Fibroblast of upper back skin (primary cell): ENCODE measurements at places on chromosomes 5 and 9.

- peak; percentile 42 for DNase-seq
These were observed 66.3 kb upstream of the COL5A1 start for GRCh38 chr9:134575103-134575900.

GRCh38 chr5:73112359-73112758 is 8.0 kb upstream of the TMEM171 start:
- DNase-seq, result no peak

- DNase-seq, result no peak
These were observed 15.6 kb upstream of the DCP2 start for GRCh38 chr5:112960863-112961504.

GRCh38 chr5:22352493-22352892 is 500.7 kb downstream of the CDH12 start:
- DNase-seq, result no peak

GRCh38 chr5:127061537-127061936 is 11.8 kb downstream of the C5orf63 start:
- no peak for DNase-seq

- no peak for DNase-seq
These were observed 98.7 kb downstream of the PAX5 start for GRCh38 chr9:36935332-36935731.

GRCh38 chr5:159955056-159955624 is 38.9 kb downstream of the ADRA1B start:
- no peak for DNase-seq

DNA sequence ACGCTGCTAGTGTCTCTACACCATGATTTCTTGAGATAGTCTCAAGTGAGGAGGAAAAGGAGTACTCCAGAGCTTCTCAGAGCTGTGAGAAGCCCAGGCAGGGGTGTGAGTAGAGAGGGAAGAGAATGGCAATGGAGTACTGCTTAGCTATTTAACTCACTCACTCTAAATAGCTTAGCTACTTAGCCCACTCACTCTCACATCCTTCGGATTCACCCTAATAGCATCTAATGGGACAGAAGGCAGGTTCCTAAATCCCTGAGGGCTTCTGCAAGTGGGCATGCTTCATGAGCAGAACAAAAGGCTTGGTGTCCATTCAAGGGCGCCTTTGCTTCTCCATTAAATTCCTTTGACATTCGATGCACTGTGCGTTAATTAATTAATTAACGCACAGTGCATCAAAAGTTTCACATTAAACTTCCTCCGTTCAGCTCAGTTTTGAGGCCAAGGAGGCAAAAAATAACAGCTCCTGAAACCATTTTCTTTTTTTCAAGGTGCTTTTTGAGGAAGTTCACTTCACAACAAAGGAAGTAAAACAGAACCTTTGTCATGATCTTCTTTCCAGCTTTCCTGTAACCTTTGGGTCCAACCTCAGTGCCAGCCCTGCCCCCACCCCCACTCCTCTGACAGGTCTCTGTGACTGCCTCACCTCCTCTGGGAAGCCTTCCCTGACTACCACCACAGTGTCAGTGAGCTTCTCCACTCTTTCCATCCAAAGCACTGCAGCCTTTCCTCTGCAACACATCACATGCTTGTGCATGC is 294.0 kb downstream of the SEC61B start:
- no peak for DNase-seq

- peak; percentile 42 for DNase-seq
These were observed 131.3 kb downstream of the GLIS3 start for GRCh38 chr9:4168526-4168925.

GRCh38 chr5:173328844-173329490 is 753 bp upstream of the STC2 start:
- DNase-seq, result peak; percentile 69

- DNase-seq, result peak; percentile 63
These were observed 419.9 kb downstream of the PDE4D start for GRCh38 chr5:59473611-59474010.

GRCh38 chr9:98260635-98261034 is 5.2 kb upstream of the TBC1D2 start:
- DNase-seq, result no peak

DNA sequence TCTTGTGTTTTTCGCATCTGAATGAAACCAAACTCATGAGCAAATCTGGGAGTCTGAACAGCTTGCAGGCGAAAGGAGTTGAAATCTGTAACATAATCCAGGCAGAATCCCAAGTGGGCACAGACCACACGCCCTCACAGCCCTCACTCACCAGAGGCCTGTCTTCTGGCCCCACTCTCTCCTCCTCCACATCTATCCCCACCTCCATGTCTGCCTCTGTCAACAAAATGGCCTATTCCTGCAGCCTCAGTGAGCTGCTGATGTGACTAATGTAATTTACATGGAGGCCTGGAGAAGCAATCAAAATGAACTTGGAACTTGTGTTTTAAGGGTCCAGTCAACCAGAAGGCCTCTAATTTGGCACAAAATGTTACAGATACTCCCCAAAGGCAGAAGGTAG is 136.6 kb downstream of the GNA14 start:
- DNase-seq, result no peak

DNA sequence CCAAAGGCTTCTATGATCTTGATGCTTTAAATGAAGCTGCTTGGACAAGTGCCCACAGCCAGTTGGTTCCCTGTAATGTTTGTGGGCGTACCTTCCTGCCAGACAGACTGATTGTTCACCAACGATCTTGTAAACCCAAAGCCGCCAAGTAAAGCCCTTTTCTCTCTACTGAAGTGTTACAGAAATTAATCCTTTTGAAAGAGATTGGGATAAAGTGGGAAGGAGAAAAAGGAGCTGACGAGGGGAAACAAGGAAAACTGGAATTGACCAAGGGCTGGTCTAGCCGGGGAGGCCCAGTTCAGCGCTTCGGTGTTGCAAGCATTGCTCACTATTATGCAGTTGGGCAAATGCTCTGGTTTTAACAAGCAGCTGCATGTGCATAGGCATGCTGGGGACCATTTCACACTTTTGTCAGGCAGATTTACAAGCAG is 53.2 kb downstream of the ZNF474 start:
- peak; percentile 85 for DNase-seq

DNA sequence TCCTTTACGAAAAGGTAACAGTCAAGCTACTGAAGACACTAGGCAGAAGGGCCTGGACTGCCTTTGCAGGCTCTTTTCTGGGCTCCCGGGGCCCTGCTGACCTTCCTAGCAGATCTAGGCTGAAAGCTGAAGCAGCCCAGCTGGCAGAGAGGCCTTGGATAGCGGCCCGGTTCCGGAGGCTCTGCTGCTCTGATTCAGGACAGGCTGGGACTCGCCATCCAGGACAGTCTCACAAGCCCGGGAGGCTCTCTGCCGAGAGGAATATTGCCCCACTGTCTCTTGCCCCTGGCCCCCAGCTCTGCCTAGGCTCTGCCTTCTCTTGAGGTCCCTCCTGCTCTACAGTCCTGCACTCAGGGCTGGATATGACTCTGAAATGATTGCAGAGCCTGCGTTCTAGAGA is 67.8 kb downstream of the PSD2 start:
- DNase-seq, result no peak

- DNase-seq, result no peak
These were observed 124.2 kb downstream of the TRIO start for GRCh38 chr5:14267166-14267838.

- no peak for DNase-seq
These were observed 1.9 kb upstream of the NPR2 start for GRCh38 chr9:35789541-35789940.

- DNase-seq, result no peak
These were observed 28.9 kb upstream of the TGFBR1 start for GRCh38 chr9:99076030-99076429.
